Stromal cell of bone marrow (primary cell): ENCODE measurements at places on chromosomes 5 and 9.
A peak's percentile ranks its signal among the peaks of the same experiment; 100 is the strongest.

DNA sequence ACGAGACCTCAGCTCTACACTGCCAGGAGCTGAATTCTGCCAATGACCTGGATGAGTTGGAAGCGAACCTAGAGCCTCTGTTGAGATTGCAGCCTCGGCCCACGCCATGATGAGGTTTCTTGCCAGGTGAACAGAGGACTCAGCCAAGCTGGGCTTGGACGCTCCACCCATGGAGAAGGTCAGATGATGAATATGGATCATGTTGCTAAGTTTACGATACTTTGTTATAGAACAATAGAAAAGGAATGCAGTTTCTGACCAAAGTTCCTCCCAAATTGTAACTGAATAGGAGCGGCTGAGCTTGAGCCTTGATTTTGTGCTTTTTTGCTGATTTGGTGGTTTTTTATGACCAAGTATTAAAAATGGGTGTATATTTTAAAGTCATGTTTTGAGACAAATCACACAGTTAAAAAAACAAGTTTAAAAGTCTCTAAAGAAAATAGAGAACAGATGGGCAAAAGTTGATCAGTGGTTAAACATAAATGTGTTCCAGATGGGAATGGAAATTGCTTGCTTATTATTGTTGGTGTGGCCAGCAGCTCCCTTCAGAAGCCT lies 32.9 kb downstream of the ROPN1L start:
- DNase-seq = peak; percentile 64

- DNase-seq = no peak
Measured at GRCh38 chr9:90307167-90307833, 335.3 kb downstream of the DIRAS2 start.

- DNase-seq = no peak
Measured at GRCh38 chr9:7094576-7094975, 336.8 kb downstream of the KDM4C start.

DNA sequence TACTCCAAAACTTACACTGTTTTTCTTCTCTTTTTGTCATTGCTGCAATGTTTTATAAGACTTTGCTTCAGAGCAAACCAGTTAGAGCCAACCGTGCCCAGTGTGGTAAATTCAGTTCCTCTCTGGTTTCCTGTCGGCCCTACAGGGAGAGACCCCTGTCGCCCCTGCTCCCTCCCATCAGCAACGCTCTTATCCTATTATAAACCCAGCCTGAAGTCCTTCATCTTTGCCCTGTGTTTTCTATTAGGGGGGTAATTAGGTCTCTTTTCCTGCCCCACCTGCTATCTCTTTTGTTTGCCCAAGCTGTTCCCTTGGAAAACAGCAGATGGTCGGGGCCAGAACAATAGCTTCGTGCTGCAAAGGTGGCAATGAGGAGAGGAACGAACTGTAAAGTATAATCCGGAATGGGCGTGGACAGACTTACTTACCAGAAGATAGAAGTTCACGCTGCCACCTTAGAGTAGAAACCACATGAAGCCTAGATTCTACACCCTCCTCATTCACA lies 21.4 kb upstream of the OTULINL start:
- DNase-seq = no peak

- peak; percentile 17 for DNase-seq
Measured at GRCh38 chr5:168020542-168021294, 270.7 kb upstream of the WWC1 start.
